ENCODE measurements at places on chromosomes 4 and X.

GRCh38 chr4:126023896-126024295 is 709.1 kb downstream of the FAT4 start:
- no peak for DNase-seq

- no peak for DNase-seq
Observed at GRCh38 chrX:72382202-72382595, 76.5 kb upstream of the CITED1 start.

DNA sequence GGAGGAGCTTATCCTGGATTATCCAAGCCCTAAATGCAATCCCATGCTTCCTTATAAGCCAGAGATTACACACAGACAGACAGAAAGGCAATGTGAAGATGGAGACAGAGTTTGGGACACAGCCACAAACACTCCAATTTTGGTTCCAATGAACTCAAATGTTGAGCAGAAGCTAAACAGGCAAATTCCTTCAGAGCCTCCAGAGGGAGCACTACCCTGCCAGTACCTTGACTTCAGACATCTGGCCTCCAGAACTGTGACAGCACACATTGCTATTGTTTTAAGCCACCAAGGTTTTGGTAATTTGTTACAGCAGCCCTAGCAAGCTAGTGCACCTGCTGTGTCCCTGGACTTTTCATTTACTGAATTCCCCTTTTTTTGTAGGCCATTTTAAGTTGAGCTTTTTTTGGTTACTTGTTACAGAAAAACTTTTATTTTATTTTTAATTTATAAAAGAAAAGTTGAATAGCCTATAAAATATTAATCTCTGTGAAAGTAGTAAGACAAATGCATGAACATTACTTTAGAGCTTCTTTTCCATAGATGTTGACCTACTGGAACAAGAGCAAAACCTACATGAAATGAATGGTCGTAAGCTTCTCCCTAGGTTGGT is 33.4 kb upstream of the SRD5A3 start:
- DNase-seq, result peak; percentile 51

DNA sequence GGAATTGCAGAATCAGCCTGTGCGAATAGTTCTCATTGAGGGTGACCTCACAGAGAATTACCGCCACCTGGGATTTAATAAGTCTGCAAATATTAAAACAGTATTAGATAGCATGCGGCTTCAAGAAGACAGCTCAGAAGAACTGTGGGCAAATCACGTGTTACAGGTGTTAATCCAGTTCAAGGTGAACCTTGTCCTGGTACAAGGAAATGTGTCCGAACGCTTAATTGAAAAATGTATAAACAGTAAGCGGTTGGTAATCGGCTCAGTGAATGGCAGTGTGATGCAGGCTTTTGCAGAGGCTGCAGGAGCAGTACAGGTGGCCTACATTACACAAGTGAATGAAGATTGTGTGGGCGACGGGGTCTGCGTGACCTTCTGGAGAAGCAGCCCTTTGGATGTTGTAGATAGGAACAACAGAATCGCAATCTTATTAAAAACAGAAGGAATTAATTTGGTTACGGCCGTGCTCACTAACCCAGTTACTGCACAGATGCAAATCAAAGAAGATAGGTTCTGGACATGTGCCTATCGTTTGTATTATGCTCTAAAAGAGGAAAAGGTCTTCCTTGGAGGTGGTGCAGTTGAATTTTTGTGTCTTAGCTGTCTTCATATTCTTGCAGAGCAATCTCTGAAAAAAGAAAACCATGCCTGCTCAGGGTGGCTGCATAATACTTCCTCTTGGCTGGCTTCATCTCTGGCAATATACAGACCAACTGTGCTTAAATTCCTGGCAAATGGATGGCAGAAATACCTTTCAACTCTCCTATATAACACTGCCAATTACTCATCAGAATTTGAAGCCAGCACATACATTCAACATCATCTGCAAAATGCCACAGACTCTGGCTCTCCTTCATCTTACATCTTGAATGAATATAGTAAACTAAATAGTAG is 10.7 kb downstream of the BBS12 start:
- DNase-seq, result no peak

DNA sequence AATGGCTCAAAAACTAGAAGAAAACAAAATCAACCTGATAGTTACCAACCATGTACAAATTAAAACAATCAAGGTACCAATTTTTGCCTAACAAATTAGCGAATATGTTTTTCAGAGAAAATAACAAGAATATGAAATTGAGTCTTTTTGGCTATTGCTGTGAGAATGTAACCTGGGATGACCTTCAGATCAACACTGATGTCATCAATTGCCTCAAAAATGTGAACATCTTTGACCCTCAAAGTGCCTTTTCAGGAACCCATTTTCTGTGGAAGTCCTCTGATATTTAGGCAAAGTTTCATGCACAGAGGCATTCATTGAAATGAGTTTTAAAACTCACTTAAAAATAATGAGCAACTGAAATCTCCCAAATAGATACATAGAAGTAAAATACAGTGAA is 6.1 kb downstream of the RELL1 start:
- no peak for DNase-seq

- peak; percentile 56 for DNase-seq
Observed at GRCh38 chrX:120560405-120560841, 339 bp downstream of the CUL4B start.

GRCh38 chrX:19750783-19751467 is 136.5 kb downstream of the SH3KBP1 start:
- DNase-seq, result peak; percentile 26

GRCh38 chr4:10015140-10015753 is 6.0 kb downstream of the SLC2A9 start:
- peak; percentile 67 for DNase-seq

GRCh38 chrX:39688576-39689375 is 409.0 kb downstream of the BCOR start:
- DNase-seq, result peak; percentile 25

DNA sequence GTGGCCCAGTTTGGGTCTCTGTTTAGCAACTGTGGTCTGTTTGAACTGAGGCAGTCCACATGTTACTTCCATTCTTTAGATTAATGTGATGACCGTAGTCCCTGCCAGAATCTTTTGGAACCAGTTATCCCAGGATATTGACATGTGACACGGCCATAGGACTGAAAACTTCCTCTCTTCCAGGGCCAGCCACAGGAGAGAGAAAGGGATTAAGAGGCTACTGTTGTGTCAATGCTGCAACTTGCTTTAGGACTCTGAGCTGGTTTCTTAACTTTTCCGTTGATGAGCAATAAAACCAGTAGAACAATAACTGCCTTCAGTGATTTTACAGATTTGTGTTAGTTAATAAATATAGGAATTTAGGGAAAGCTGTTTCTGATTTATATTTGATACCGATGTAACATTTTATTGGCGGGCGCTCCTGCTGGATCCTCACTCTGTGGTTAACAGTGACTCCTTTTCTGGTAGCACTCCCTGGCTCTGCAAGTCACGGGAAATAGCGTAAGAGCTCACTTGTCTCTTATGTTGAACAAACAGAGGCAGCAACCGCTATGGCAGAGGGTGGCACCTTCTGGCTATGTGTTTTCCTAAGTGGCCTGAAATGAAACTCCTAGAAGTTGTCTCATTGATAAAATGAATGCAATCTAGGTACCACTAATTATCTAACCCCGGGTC is 2.5 kb downstream of the TENM3 start:
- DNase-seq, result no peak

DNA sequence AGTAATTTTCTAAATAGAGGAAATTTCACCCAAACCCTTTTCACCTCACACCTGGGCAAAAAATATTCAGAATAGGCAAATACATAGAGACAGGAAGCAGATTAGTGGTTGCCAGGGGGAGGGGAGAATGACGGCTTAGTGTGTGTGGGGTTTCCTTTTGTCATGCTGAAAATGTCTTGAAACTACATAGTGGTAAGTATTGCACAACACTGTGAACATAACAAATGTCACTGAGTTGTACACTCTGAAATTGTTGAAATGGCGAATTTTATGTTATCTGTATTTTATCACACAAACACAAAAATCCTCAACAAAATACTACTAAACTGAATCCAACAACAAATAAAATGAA is 60.7 kb upstream of the PLAC1 start:
- peak; percentile 48 for DNase-seq

GRCh38 chrX:72387247-72387646 is 81.5 kb upstream of the CITED1 start:
- no peak for DNase-seq

- no peak for DNase-seq
Observed at GRCh38 chr4:150722908-150723362, 141.0 kb downstream of the MAB21L2 start.

- no peak for DNase-seq
Observed at GRCh38 chr4:120549011-120549570, 373.4 kb downstream of the PRDM5 start.

DNA sequence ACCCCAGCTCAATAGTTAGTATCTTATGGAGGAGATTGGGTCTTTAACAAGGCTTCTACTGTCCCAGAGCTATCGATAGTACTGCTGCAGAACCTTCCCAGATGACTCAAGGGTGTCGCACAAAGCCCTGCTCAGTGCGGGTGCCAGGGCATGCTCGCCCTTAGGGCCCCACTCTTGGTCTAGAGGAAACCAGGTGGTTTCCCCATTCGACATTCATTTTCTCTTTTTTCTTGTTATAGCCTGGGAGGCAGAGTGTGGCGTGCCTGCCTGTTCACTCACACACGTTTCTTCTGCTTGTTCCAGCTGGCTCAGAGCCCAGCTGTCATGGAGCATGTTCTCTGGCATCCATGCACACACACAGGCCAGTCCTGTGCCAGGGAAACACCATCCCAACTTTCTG is 144.5 kb downstream of the SMIM20 start:
- no peak for DNase-seq

DNA sequence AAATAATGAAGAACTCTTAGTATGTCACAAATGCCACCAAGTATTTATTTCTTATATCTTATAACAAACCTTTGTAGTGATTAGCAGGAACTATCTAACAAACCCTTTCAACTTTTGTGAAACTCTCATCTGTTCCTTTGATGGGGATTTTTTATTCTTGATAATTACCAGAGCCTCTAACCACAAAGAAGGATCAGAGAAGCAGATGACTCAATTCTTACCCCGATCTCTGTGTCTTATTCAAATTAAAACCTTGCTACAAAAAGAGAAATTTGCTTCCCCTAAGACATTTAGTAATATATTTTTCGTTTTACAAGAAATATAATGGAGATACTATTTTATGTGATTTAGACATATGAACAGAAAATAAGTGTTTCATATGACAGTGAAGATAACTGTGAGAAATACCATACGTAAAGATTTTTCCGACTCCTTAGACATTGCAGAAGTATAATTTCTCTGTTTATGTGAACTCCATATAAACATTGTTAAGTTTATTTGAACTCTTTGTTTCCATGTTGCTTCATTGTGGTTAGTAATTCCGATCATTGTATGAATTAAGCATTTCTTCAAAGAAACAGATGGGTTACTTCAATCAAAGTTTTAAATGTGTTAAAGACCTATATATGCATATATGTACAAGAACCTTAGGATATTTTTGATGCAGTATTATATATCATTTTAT is 205.4 kb downstream of the CFAP299 start:
- no peak for DNase-seq

- DNase-seq, result peak; percentile 24
Observed at GRCh38 chr4:56181140-56181953, 205.9 kb downstream of the AASDH start.

- no peak for DNase-seq
Observed at GRCh38 chrX:124518885-124519284, 172.5 kb downstream of the SH2D1A start.

GRCh38 chrX:30971774-30972603 is 82.9 kb upstream of the TAB3 start:
- DNase-seq, result peak; percentile 26

GRCh38 chrX:960821-961220 is 251.6 kb downstream of the CRLF2 start:
- DNase-seq, result no peak

DNA sequence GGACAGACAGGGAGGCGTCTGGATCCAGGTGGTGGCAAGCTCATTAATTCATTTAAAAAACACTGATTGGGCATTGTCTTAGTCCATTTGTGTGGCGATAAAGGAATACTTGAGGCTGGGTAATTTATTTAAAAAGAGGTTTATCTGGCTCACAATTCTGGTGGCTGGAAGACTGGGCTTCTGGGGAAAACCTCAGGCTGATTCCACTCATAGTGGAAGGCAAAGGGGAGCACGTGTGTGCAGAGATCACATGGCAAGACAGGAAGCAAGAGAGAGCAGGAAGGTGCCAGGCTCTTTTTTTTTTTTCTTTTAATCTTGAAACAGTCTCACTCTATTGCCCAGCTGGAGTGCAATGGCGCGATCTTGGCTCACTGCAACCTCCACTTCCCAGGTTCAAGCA is 100.2 kb upstream of the METTL14 start:
- no peak for DNase-seq

GRCh38 chr4:141339966-141340365 is 119.3 kb downstream of the ZNF330 start:
- DNase-seq, result no peak

DNA sequence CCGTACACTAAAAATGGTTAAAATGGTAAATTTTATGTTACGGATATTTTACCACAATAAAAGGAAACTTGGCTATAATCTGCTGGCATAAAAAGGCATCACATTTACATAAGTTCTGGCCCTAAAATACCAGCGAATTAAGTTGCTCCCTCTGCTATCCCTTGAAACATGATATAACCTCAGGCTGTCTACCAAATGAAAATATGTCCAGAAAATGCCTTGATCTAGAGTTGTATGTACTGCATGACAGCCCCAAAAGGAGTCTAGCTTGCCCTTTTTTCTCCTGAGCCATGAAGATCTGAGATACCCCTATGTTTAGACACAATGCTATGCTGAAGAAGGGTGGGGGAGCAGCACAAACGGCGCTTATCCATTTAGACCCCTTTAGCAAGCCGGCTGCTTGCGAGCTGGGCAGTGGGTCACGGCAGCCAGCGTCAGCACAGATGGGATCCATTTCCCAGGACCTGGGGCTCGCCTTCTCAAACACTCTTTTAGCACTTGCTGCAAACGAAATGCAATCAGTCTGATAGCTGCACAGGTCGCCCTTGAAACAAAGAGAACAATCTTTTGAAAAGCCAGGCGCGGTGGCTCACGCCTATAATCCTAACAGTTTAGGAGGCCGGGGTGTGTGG is 77.0 kb downstream of the AFAP1 start:
- no peak for DNase-seq

GRCh38 chr4:70754470-70754869 is 32.7 kb downstream of the RUFY3 start:
- DNase-seq, result no peak

GRCh38 chr4:6192245-6192644 is 8.1 kb downstream of the JAKMIP1 start:
- no peak for DNase-seq

GRCh38 chr4:153655928-153656327 is 28.2 kb upstream of the TLR2 start:
- no peak for DNase-seq

GRCh38 chr4:56699537-56700105 is 18.5 kb upstream of the HOPX start:
- no peak for DNase-seq

DNA sequence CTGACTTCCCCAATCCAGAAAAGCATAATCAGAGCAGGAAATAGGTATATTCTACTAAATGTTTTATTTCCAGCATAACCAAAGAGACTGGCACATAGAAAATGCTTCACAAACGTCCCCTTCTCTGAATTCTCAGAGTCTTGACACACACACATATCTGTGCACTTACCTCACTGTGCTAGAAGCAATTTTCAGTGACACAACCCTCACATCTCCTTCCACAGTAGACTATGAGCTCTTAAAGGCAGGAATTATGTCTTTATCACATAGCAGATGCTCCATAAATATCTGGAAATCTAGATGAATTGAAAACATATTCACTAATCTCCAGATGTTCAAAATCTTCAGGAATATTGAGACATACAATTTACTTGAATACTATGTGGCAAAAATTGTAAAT is 5.9 kb downstream of the SOWAHB start:
- no peak for DNase-seq

- no peak for DNase-seq
Observed at GRCh38 chr4:155433636-155434360, 57.0 kb upstream of the MAP9 start.

- DNase-seq, result no peak
Observed at GRCh38 chr4:187552781-187553180, 442.8 kb upstream of the ZFP42 start.

Measured in activated naive CD4-positive, alpha-beta T cell treated with anti-CD3 and anti-CD28 coated beads, Interleukin-2, amount 10 ng/mL, durations not matched to agents 7 days and 5 days (primary cell).